Large intestine (tissue), 12 donors: ENCODE measurements at places on chromosomes 12 and 14. TPM values are rescaled to one million over a fixed set of nuclear protein-coding genes. Genes with fewer than 3 reads are reported as not detected.

Gene FIGNL2
- polyA plus RNA-seq, result 0.76 TPM

Gene ACSM4
- polyA plus RNA-seq, result 0.04 TPM

Gene C12orf54
- polyA plus RNA-seq, result not detected

Gene PRR4
- polyA plus RNA-seq, result 6.1 TPM

Gene TCL1B
- polyA plus RNA-seq, result 0.03 TPM

Gene CFAP73
- 0.34 TPM for polyA plus RNA-seq

Gene SYCP3
- 1.7 TPM for polyA plus RNA-seq

Gene CNTN1
- polyA plus RNA-seq, result 7.4 TPM

Gene VWF
- polyA plus RNA-seq, result 13.8 TPM

Gene GPR84
- polyA plus RNA-seq, result 0.16 TPM

Gene C3AR1
- 6.1 TPM for polyA plus RNA-seq

Gene TOMM20L
- 0.24 TPM for polyA plus RNA-seq

Gene TMEM179
- 11.8 TPM for polyA plus RNA-seq

Gene MRPS35
- polyA plus RNA-seq, result 67.4 TPM

Gene DDHD1
- polyA plus RNA-seq, result 10.2 TPM

Gene TIGAR
- 5.0 TPM for polyA plus RNA-seq

Gene CD163
- 10.4 TPM for polyA plus RNA-seq

Gene MAGOHB
- polyA plus RNA-seq, result 24.1 TPM

Gene GZMB
- 1.3 TPM for polyA plus RNA-seq

Gene PLCZ1
- polyA plus RNA-seq, result not detected

Gene SDSL
- polyA plus RNA-seq, result 17.4 TPM

Gene ZDHHC22
- 1.6 TPM for polyA plus RNA-seq

Gene GDF3
- polyA plus RNA-seq, result 0.27 TPM

Gene FAIM2
- polyA plus RNA-seq, result 8.9 TPM

Gene SERPINA9
- polyA plus RNA-seq, result not detected

Gene CLEC7A
- 8.3 TPM for polyA plus RNA-seq

Gene CLEC1B
- polyA plus RNA-seq, result 0.19 TPM

Gene GARIN6
- polyA plus RNA-seq, result not detected

Gene TDRD9
- 0.46 TPM for polyA plus RNA-seq

Gene PMCH
- polyA plus RNA-seq, result 0.18 TPM

Gene AKAP6
- polyA plus RNA-seq, result 8.5 TPM

Gene CPNE6
- polyA plus RNA-seq, result 0.31 TPM

Gene RHOJ
- 20.7 TPM for polyA plus RNA-seq

Gene PIK3C2G
- 2.1 TPM for polyA plus RNA-seq

Gene ZNF84
- polyA plus RNA-seq, result 40.2 TPM

Gene GPRC5A
- polyA plus RNA-seq, result 19.4 TPM

Gene CIROP
- 0.01 TPM for polyA plus RNA-seq

Gene TSPAN19
- 0.09 TPM for polyA plus RNA-seq

Gene TROAP
- 15.8 TPM for polyA plus RNA-seq

Gene RHEBL1
- polyA plus RNA-seq, result 0.79 TPM

Gene RPL10L
- polyA plus RNA-seq, result 0.70 TPM

Gene HCAR2
- 2.6 TPM for polyA plus RNA-seq

Gene PPP1R1A
- 17.2 TPM for polyA plus RNA-seq

Gene OR6S1
- not detected for polyA plus RNA-seq

Gene SOX5
- polyA plus RNA-seq, result 3.5 TPM

Gene DAO
- not detected for polyA plus RNA-seq

Gene KRT72
- 2.0 TPM for polyA plus RNA-seq

Gene KLHL33
- polyA plus RNA-seq, result 0.64 TPM

Gene TMEM233
- 0.51 TPM for polyA plus RNA-seq

Gene VPS37B
- polyA plus RNA-seq, result 26.5 TPM

Gene GLI1
- polyA plus RNA-seq, result 7.3 TPM

Gene THAP2
- polyA plus RNA-seq, result 9.4 TPM
